ENCODE measurements at places on chromosomes 2 and 18.

- H3K27ac ChIP-seq: peak overlapping the region; percentile 92
- peaks cover 5% of the 10 kb centered on the region for H3K27me3 ChIP-seq
- DNase-seq: no peak
- peaks cover 26% of the 10 kb centered on the region for H3K4me1 ChIP-seq
- H3K36me3 ChIP-seq: peaks cover 5% of the 10 kb centered on the region
Observed at GRCh38 chr18:36066686-36067054, 689 bp downstream of the RPRD1A start.

- H3K27ac ChIP-seq: no peak overlapping the region
- no peaks in the 10 kb centered on the region for H3K4me1 ChIP-seq
- no peak for DNase-seq
- H3K27me3 ChIP-seq: peaks cover 2% of the 10 kb centered on the region
Observed at GRCh38 chr18:3836483-3837335, 386.7 kb downstream of the TGIF1 start.

DNA sequence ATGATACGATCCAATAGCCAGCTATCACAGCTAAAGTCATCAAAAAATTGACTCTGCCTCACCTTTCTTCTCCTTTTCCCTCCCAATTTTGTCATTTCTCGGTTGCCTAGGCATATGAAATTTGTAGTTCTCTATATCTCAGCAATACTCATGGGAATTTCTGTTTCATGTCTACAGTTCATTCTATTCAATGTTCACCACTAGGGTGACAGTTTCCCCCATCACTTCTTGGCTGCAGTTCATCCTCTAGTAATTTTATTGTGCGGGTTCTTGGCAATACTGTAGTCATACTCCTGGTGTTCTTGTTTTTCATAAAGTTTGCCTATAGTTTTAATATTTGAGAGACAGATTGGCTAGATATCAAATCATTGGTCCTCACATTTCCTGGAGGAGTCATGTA, 872.2 kb upstream of the ID2 start:
- H3K4me3 ChIP-seq: no peak overlapping the region
- no peak for DNase-seq
- no peaks in the 10 kb centered on the region for H3K4me1 ChIP-seq
- no peak overlapping the region for H3K27ac ChIP-seq
- H3K27me3 ChIP-seq: peaks cover 2% of the 10 kb centered on the region

- peaks cover 10% of the 10 kb centered on the region for H3K4me1 ChIP-seq
- H3K27me3 ChIP-seq: no peaks in the 10 kb centered on the region
- H3K36me3 ChIP-seq: no peaks in the 10 kb centered on the region
- H3K4me3 ChIP-seq: no peak overlapping the region
- no peak for DNase-seq
Observed at GRCh38 chr2:241219030-241219382, 30.5 kb downstream of the ANO7 start.

DNA sequence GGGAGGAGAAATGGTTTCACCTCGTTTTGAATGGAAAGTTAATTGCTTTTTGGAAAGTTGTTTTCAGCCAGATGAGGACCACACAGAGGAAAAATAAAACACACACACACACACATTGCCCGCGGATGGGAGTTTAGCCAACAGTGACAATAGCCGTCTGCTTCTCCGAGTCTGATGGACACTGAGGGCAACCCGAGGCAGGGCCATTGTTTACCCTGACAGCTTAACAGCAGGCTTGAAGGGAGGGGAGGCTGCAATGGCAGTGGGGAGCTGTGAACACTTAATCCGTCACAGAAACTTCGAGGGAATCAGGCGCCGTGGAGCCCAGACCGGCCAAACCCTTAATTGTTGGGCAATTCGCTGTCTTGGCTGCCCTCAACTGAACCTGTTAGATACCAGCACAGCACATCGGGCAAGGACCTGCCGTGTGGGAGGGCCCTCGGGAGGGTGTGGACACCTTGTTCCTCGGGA, 145.9 kb downstream of the ACKR3 start:
- H3K4me3 ChIP-seq: no peak overlapping the region
- no peak overlapping the region for H3K27ac ChIP-seq

GRCh38 chr2:60515721-60516226, 37.7 kb downstream of the BCL11A start:
- H3K27ac ChIP-seq: peak overlapping the region; percentile 94
- peaks cover 74% of the 10 kb centered on the region for H3K4me1 ChIP-seq
- DNase-seq: peak; percentile 37
- peaks cover 26% of the 10 kb centered on the region for H3K36me3 ChIP-seq

- DNase-seq: no peak
- H3K4me3 ChIP-seq: no peak overlapping the region
- H3K27ac ChIP-seq: no peak overlapping the region
Observed at GRCh38 chr2:9699139-9700108, 68.6 kb upstream of the YWHAQ start.

DNA sequence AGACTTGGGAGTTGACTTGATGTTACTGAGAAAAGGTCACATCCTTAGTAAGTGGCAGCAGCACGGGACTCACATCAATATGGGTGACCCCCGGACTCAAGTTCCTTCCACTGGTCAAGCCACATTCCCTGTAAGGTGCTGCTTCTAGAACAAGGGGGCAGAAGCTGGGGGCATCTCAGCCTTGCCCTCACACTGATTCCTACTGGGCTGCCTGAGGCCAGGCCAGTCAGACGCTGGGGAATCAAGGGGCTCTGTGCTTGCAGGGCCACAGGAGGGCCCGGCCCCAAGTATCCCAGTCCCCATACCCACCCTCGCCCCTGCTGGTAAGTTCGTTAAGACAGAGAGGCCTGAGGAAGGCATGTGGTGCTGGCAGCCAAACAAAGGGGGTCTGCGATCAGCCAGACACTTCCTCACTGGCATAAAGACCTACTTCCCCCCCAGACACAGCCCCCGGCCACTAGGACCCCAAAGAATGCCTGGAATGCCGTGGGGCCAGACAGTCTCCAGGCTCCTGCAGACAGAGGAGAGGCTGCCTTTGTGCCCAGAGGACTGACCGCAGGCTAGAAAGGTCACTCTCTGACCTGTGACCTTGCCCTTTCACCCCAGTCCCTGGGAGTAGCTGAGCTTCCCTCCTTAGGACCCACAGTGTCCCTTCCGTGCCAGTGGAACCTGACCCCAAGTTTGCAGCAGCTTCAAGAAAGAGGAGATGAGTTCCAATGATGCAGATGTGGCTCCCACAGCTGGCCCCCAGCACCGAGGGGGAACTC, 83.6 kb downstream of the HS1BP3 start:
- no peak for DNase-seq
- H3K4me1 ChIP-seq: no peaks in the 10 kb centered on the region
- no peak overlapping the region for H3K4me3 ChIP-seq
- no peak overlapping the region for H3K27ac ChIP-seq

- peak overlapping the region; percentile 90 for H3K4me3 ChIP-seq
- no peaks in the 10 kb centered on the region for H3K36me3 ChIP-seq
Observed at GRCh38 chr18:13613099-13613498, 113.3 kb downstream of the FAM210A start.

DNA sequence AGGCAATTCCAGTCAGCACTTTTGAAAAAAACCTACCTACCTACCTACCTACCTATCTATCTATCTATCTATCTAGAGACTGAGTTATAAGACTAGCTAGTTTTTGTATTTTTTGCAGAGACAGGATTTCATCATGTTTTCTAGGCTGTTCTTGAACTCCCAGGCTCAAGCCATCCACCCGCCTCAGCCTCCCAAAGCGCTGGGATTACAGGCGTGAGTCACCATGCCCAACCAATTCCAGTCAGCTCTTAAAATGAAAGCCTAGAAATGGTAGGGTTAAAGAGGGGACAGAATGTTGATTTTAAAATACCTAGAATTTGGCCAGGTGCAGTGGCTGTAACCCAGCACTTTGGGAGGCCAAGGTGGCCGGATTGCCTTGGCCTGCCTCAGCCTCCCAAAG, 19.1 kb downstream of the MSH2 start:
- peaks cover 12% of the 10 kb centered on the region for H3K36me3 ChIP-seq
- H3K27ac ChIP-seq: no peak overlapping the region
- no peak overlapping the region for H3K4me3 ChIP-seq
- no peaks in the 10 kb centered on the region for H3K27me3 ChIP-seq

DNA sequence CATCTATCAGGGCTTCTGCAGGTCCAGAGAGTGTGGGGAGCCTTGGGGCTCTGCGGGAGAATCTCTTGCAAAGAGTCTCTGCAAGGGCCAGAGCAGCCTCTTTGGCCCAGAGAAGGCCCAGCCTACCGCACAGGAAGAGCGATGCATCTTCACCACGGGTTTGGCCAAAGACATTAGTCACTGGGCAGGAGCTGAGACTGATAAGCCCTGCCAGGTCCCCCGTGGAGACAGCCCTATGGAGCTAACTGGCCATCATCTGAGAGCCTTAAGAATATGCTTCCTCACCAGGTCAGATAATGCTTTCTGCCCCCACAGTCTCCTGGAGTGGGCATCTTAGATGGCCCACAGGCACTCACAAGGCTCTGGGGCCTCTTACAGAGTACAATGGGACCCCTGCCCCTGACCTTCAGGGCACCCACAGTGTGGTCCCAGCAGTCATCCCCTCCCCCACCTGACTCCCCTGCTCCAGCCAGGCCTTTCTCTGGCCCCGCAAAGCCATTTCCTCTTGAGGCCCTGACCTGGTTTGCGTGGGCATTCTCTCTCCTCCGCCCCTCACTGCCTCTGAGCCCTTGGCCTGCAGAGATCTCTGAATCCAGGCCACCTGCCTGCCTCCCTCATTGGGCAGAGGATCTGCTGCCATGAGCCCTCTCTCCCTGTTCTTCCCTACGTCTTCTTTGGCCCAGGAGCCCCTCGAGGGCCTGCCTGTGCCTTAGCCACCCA, 31.9 kb upstream of the MAPRE3 start:
- peaks cover 13% of the 10 kb centered on the region for H3K27me3 ChIP-seq
- H3K36me3 ChIP-seq: no peaks in the 10 kb centered on the region
- no peak for DNase-seq
- no peak overlapping the region for H3K27ac ChIP-seq
- H3K4me1 ChIP-seq: peaks cover 4% of the 10 kb centered on the region

GRCh38 chr2:231512222-231512621, 18.0 kb downstream of the NMUR1 start:
- H3K36me3 ChIP-seq: peaks cover 2% of the 10 kb centered on the region
- DNase-seq: no peak
- peaks cover 6% of the 10 kb centered on the region for H3K4me1 ChIP-seq

DNA sequence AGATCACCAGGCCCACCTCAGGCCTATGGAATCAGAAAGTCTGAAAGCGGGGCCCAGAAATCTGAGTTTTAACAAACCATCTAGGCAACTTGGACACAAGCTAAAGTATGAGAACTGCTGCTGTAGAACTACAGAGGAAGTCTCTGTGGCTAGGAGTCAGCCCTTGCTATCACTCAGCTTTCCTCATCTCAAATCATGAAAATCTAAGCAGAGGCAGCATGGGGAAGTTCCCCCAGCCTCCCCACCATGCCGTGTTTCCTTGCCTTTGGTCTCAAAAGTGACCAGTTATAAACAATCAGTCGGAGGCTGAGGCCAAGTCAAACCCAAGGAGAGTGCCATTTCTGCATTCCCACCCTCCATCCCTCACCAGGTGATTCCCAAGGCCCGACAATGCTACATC, 404.7 kb downstream of the BCL11A start:
- H3K27ac ChIP-seq: peak overlapping the region; percentile 2
- no peak for DNase-seq

DNA sequence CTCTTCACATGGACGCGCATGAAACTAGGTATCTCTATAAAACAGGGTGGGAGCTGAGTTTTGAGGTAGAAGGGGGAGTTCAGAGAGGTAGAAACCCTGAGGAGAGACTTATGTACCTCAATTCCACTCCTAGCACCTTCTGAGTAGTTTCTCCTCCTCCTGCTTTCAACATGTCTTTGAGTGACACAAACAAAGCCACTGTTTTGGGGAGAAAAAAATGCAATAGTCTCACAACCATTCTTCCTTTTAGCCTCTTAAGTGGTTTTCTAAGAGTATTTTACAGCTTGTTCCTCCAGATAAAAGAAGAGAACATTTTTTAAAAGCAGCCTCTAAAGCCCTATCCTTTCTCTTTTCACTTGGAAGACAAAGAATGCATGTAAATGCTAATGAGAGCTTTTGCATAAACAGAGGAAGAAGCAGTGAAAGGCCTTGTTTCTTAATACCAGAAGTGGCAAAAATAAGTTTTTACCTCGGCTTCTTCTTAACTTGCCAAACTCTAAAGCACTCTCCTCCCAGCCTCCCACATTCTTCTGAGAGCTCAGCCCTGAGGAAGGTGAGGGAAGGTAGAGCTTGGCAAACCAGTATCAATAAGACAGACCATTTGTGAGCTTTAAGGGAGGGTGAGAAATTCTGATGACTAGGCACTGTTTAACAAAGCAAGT, 1304.4 kb upstream of the ACVR2A start:
- H3K27ac ChIP-seq: no peak overlapping the region
- no peaks in the 10 kb centered on the region for H3K4me1 ChIP-seq
- no peak for DNase-seq
- no peaks in the 10 kb centered on the region for H3K36me3 ChIP-seq
- H3K4me3 ChIP-seq: no peak overlapping the region

- no peak for DNase-seq
- no peak overlapping the region for H3K4me3 ChIP-seq
- H3K27me3 ChIP-seq: peaks cover 2% of the 10 kb centered on the region
- H3K36me3 ChIP-seq: no peaks in the 10 kb centered on the region
- no peak overlapping the region for H3K27ac ChIP-seq
Observed at GRCh38 chr2:217792626-217793527, 209.9 kb downstream of the TNS1 start.

DNA sequence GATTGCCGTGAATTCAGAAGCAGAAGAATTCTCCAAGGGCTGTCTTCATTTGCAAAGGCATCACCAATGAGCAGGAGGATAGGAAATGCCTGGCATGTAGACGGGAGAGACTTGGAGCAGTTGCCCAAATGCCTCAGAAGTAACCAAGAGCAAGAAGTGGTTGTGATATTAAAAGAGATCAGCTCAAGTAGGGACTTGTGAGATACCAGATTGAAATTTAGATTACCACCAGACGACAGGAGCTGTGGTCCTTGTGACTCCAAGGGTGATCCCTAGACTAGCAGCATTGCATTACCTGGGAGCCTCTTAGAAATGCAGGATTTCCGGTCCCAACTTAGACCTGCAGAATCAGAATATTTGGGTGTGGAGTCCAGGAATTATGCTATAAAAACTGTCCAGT, 228.6 kb upstream of the EPAS1 start:
- H3K27ac ChIP-seq: no peak overlapping the region
- H3K4me1 ChIP-seq: no peaks in the 10 kb centered on the region
- peaks cover 13% of the 10 kb centered on the region for H3K36me3 ChIP-seq

DNA sequence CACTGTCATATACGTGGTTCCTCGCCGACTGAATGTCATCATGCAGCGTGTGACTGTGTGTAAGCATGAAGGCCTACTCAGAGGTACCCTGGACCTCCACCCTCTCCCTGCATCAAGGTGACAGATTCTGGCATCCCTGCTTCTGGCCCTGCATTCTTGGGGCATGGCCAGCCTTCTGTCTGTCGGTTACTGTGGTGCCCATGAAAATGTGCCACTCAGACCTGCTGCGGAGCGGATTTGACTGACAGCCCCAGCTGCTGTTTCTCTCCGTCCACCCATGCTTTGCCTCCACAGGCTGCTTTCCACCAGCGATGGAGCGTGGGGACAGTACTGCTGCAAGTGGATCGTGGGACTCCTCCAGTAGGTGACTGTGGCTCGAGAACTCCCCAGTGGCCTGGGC, 9.6 kb downstream of the TMEM177 start:
- H3K4me3 ChIP-seq: no peak overlapping the region
- H3K4me1 ChIP-seq: peaks cover 4% of the 10 kb centered on the region
- H3K27ac ChIP-seq: no peak overlapping the region
- no peaks in the 10 kb centered on the region for H3K27me3 ChIP-seq

GRCh38 chr2:168599738-168600137, 143.7 kb downstream of the CERS6 start:
- no peak for DNase-seq
- H3K4me3 ChIP-seq: no peak overlapping the region
- H3K36me3 ChIP-seq: peaks cover 3% of the 10 kb centered on the region
- no peak overlapping the region for H3K27ac ChIP-seq
- peaks cover 2% of the 10 kb centered on the region for H3K4me1 ChIP-seq

All from memory B cell (primary cell).